ENCODE measurements at places on chromosomes 1 and 21.

DNA sequence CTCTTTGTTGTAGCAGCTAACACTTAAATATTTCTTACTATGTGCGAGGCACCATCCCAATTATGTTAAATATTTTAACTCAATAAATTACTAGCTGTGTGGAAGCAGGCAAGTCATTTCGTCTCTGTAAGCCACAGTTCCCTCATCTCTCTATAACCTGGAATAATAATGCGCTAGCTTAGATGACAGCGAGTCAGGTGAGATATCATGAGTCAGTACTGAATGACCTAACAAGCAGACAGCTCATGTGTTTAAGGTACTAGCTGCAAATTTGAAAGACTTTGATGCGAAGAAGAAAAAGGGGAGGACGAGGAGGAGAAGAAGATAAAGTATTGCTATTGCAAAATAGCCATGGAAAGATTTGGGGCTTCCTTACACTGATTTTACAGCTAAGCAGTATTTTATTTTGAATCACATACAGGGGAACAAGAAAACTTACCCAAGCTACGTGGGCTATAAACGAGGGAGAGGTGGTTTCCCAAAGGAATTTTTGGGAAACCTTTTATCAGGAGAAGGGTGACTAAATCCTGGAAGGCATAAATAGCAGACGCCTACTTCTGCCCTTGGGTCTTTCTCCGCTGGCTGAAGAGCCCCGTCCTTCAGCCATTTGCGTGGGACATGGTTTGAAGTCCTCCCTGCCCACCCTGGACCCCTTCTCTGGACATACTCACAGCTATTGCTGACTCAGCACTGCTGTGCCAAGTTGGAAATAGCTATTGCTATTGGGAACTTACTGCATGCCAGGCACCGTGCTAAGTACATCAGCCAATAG is 8.9 kb downstream of the CITED4 start:
- no peak for DNase-seq

DNA sequence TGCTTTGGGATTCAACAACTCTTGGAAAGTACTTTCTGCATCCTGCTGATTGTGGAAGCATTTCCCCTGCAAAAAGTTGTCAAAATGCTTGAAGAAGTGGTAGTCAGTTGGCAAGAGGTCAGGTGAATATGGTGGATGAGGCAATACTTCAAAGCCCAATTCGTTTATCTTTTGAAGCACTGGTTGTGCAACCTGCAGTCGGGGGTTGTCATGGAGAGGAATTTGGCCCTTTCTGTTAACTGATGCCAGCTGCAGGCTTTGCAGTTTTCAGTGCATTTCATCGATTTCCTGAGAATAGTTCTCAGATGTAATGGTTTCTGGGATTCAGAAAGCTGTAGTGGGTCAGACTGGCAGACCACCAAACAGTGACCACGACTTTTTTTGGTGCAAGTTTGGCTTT is 47.6 kb upstream of the GJA5 start:
- DNase-seq = no peak

GRCh38 chr1:35668506-35668905 is 27.2 kb upstream of the PSMB2 start:
- DNase-seq = peak; percentile 63

DNA sequence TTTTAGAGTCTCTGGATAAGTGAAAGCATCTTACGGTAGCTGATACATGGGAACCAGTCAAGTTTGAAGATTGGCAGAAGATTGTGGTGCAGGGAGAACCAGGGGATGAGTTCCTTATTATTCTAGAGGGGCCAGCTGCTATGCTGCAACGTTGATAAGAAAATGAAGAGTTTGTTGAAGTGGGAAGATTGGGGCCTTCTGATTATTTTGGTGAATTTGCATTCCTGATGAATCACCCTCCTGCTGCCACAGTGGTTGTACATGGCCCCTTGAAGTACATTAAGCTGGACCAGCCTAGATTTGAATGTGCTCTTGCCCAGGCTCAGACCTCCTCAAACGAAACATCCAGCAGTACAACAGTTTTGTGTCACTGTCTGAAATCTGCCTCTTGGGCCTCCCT is 45.9 kb downstream of the BTBD8 start:
- DNase-seq = no peak

- DNase-seq = no peak
Measured at GRCh38 chr21:45940621-45941337, 40.8 kb upstream of the COL6A1 start.

DNA sequence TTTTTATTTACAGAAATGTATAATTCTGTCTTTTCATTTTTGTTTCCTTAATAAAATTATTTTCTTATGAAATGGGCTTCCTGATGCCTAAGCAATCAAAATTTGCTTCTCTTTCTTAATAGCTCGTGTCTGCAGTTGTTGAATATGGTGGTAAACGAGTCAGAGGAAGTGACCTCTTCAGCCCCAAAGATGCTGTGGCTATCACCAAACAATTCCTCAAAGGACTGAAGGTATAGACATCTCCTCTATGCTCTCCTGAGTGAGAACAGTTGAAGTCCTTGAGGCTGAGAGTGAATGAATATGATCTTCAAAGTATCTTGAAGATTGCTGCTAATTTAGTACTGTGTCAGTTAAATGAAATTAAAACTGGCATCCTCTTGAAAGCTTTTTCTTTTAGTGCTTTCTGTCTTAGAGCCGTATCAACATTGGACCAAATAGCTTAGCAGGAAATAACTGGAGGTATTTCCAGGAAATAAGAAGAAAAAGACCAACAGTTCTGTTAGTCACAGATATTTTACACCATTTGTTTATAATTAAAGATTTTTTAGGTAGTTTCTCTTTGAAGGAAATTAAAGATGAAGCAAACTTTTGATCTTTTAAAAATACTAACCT is 24.7 kb downstream of the VPS45 start:
- DNase-seq = no peak

Measured in NCI-H1105 (cell line).